HAP-1 (cell line): ENCODE measurements at places on chromosomes 7 and 10.

DNA sequence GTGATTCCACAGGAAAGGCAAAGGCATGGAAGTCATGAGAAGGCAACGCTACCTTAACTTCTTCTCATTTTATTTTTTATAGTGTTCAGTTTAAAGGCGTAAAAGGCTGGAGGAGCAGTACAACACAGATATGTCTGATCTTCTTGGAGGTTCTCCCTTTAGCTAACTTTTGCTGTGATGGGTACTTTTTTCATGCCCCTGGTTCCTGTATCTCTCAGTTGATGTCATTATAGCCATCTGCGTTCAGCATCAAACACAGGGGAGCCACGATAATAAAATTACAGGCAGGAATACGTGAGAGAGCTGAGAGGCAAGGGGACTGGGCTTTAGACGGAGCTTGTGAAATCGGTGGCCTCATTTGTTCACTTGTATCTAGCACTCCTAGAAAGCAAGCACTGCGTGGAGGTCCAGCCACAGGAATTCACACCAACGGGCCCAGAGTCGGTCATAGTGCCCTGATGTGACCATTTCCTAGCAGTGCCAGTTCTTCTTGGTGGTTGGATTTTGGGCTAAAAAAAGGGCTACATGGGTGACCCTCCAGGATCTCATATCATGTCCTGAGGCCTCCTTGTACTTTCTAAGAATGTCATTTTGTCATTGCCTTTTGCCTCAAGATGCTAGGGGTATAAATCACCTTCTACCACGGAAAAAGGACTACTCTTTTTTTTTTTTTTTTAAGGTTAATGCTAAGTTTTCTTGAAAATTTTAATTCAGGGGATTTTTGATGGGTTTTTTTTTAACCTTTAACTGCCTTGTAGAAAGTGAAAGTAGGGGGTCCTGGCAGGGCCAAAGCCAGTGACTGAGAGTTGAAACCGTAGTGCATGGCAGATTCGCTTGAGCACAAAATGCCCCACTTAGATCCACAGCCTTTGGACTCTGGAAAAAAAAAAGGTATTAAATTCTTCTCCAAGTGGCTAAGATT lies 191.5 kb downstream of the CELF2 start:
- no peak for DNase-seq

DNA sequence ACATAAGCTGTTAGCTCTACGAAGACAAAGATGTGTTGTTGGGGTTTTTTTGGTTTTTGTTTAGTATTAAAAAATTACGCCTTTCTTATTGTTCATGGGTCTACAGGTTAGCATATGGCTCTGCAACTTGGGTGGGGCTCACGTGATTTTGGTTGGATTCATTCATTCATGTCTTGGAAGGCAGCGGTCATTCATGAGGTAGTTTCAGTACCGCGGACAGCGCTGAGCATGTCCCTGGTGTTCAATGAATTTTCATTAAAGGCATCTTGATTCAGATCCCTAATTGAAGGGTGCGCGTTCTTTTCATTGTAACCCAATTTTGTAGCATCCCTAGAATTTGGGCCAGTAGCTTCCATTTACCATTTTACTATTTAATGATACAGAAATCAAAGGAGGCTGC lies 42.9 kb upstream of the TCERG1L start:
- DNase-seq, result no peak

- no peak for DNase-seq
Measured at GRCh38 chr7:650339-651031, 76.0 kb upstream of the DNAAF5 start.

- peak; percentile 39 for DNase-seq
Measured at GRCh38 chr7:36661135-36661840, 63.0 kb downstream of the AOAH start.

- DNase-seq, result no peak
Measured at GRCh38 chr10:28367413-28367812, 64.5 kb upstream of the MPP7 start.

- no peak for DNase-seq
Measured at GRCh38 chr7:72444026-72444776, 32.1 kb upstream of the CALN1 start.

DNA sequence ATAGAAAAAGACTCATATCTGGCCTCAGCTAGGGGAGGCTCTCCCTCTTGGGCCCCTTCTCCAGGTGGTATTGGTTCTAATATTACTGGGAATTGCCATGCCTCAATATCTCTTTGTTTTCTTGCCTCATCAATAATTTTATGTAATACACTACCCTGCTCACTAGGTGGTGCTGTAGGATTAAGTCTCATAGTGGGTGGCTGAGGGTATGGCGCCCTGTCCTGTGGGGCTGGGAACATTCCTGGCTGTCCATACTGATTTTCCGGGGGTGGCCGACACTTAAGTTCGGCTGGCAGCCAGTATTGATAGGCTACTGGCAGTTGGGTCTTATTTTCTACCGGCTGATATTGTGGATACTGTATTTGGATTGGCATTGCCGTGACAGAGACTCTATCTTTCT lies 9.0 kb upstream of the TAS2R3 start:
- peak; percentile 36 for DNase-seq

GRCh38 chr7:6375348-6376101 lies 72.2 kb downstream of the DAGLB start:
- DNase-seq, result peak; percentile 23

GRCh38 chr10:110474826-110475225 lies 22.9 kb upstream of the DUSP5 start:
- no peak for DNase-seq

DNA sequence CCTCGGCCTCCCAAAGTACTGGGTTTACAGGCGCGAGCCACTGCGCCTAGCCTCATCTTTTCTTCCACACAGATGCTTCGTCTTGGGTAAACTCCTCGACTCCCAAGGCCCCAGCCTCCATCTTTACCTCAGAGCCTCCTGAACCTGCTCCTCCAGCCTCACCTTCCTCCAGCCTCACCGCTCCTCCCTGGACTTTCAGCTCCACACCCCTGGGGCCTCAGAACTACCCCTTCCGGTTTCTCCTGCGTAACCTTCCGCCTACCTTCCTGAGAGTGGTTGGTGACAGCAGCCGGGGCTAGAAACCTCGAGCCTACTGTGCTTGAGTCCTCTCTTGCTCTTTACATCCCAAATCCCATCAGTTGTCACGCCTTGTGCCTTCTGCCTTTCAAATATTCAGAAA lies 45.8 kb downstream of the FKBP6 start:
- DNase-seq, result no peak

DNA sequence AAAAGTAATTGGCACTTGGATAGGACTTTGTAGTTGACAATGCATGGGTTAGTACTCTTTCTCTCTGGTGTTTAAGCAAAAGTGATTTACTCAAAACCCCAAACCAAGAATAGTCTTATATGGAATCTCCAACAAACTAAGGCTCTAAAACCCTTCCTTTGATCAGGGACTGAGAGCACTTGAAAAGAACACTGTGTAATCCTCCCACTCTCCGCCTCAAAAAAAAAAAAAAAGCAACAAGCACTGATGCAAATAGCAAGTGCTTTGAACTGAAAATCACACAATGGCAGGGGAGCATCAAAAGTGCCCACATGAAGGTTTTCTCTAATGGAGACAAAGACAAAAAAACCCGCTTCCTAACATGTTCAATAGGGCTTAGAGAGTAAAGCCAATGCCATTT lies 467.9 kb upstream of the AUTS2 start:
- DNase-seq, result no peak

DNA sequence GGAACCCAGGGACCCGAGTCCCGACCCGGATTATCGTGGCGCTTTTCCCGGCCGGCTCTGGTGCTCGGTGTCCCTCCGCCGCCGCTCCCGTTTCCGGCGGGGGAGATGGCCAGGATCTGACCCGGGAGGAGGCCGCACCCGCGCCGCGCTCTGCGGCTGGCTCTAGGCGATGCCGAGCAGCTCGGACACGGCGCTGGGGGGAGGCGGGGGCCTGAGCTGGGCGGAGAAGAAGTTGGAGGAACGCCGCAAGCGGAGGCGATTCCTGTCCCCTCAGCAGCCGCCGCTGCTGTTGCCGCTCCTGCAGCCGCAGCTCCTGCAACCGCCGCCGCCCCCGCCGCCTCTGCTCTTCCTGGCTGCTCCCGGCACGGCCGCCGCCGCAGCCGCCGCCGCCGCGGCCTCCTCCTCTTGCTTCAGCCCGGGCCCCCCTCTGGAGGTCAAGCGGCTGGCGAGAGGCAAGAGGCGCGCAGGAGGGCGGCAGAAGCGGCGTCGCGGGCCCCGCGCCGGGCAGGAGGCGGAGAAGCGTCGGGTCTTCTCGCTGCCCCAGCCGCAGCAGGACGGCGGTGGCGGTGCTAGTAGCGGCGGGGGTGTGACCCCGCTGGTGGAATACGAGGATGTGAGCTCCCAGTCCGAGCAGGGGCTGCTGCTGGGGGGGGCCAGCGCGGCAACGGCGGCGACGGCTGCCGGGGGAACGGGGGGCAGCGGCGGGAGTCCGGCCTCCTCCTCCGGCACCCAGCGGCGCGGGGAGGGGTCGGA lies 593 bp downstream of the CDK13 start:
- DNase-seq, result no peak

DNA sequence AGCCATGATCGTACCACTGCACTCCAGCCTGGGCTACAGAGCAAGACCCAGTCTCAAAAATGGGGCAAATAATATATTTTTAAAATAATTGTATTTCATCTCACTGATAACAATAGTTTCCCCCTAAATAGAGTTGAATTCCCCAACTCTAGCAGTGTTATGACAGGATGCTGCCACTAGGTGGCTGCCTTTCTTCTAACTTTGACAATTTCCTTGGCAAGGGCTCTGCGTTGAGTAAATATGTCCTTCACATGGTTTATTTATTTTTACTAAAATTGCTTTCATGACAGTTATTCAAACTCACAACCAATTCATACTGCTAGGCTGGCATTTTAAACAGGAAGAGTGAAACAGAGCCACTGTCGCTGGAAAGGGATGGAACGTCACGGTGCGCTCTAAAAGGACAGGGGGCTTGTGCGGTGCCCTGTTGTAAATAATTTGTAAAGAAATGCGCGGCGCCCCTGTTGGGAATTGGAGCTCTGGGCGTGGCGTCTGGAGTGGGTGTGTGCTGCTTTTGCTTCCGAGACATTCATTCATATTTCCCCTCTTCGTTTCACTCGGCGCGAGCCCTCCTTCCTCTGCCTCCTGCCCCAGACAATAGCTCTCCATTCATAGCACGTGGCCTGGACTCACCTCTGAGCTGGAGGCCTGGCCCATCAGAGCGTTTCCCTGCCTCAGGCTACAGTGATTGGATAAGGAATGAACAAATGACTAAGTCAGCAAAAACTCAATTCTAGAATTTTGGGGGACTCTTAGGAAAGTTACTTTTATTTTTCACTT lies 20.5 kb upstream of the PITRM1 start:
- DNase-seq, result peak; percentile 78

DNA sequence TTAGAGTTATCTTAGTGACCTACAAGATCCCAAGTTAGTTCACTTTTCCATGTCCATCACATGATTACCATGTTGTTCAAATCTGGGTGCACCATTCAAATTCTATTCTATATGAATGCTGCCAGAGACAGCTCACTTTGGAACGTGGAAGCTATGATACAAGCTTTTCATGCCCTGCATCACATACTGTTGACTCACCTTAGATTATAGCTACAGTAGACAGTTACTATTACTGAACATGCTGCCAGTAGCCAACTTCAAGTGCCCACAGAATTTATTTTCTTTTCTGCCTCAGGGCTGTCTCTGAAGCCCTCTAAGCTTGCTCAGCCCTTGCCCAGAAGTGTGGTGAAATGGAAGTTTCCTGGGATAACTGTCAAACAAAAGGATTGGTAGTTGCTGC lies 231.1 kb downstream of the GPR158 start:
- no peak for DNase-seq

- no peak for DNase-seq
Measured at GRCh38 chr10:75283078-75283670, 47.4 kb upstream of the COMTD1 start.

DNA sequence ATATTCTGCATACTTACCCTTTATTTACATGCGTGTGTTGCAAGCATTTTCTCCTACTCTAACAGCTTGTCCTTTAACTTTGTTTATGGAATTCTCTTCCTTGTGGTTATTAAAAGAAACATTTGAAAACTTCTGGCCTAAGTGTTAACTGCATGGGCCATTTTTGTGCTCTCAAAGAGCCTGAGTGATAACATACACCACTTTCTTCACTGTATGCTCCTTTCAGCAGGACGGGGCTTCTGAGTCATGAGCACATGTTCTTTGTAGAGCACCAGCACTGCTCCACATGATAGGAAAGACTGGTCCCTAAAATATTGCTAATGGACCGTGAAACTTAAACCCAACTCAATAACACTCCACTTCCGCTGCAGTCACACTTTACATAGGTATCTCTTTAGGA lies 1093.6 kb upstream of the GHITM start:
- DNase-seq, result no peak
